Stimulated activated CD4-positive, alpha-beta T cell treated with anti-CD3 and anti-CD28 coated beads, TNF-alpha, amount 100 ng/mL, for 1 hour (primary cell): ENCODE measurements at places on chromosomes 5 and 9.

GRCh38 chr5:160805376-160805775 is 46.6 kb downstream of the ATP10B start:
- no peak for DNase-seq

GRCh38 chr9:114112325-114112724 is 13.2 kb upstream of the KIF12 start:
- no peak for DNase-seq

DNA sequence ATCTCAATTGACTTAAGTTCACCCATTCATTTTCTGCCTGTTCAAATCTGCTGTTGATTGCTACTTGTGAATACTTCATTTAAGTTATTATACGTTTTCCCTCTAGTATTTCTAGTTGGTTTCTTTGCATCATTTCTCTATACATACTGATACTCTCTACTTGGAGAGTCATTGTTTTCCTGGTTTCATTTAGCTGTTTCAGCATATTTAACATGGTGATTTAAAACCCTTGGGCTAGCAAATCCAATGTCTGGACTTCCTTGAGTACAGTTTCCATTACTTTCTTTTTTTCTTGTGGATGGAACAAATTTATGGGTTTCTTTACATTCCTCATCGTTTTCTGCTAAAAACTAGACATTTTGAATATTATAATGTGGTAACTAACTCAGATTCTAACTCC is 90.7 kb downstream of the AP3B1 start:
- DNase-seq, result no peak

- DNase-seq, result no peak
Observed at GRCh38 chr5:89081360-89081759, 198.4 kb upstream of the MEF2C start.

GRCh38 chr9:109244179-109245132 is 76.4 kb downstream of the EPB41L4B start:
- peak; percentile 44 for DNase-seq

- DNase-seq, result no peak
Observed at GRCh38 chr9:110121170-110121569, 86.8 kb downstream of the C9orf152 start.

DNA sequence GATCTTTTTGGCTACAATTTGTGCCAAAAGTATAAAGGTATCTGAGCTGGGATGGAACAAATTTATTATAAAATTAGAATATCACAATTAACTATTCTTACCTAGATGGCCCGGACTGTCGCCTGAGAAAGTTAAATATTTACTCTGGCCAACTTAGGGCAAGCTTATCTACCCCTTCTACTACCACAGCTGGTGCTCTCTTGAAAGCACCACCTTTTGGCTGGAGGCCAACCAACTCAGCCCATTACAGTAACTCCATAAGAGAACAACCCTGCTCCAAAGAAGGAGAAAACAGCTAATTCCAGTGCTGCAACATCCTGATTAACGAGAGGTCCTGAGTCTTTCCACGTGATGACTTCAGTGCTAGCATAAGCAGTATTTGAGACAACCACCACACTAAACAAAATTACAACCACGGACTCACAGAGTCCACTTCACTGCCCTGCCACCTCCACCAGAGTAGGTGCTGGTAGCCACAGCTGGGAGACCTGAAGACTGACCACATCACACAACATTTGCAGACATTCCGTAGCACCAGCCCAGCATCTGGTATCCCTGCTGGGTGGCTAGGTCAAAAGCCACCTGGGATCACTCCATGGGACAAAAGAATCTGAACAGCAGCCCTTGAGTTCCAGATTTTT is 43.2 kb downstream of the RGMB start:
- no peak for DNase-seq

GRCh38 chr5:74082512-74083055 is 456.6 kb downstream of the ARHGEF28 start:
- DNase-seq, result no peak

DNA sequence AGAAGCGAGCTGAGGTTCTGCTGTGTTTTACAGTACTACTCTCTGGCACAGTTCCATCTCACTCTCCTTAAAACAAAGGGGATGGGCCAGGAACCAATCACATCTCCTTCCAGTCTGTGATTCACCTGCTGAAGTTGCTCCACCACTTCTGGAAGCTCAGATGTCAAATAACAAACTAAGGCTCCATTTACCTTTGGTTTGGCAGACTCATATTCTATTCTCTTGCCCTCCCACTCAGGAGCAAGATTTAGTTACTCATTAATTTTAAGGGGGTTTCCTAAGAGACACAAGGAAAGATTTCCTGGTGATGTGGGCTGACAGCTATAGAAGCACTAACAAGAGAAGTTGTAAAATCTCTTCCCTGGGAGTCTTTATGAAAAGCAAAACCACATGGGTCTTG is 37.8 kb upstream of the KIF2A start:
- DNase-seq, result no peak

DNA sequence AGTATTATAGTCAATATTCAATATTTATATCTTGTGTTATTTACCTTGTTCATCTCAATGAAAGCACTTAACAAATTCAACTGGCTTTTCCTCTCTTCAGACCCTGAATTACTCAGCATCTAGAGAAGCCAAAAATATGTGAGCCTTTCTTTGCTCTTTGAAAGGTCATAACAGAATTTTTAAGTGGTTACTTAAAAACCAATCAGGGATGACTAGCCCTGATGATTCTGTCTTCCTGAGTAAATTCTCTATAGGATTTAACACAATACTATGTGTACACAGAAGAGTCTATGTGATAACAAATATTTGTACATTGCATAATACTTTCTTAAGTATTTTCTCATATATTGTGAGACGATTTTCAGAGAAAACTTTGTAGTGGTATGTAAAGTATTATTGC is 546.3 kb downstream of the MAT2B start:
- DNase-seq, result no peak

- no peak for DNase-seq
Observed at GRCh38 chr5:35313291-35313690, 83.0 kb upstream of the PRLR start.

- DNase-seq, result no peak
Observed at GRCh38 chr5:132510076-132510475, 19.5 kb upstream of the IRF1 start.

- no peak for DNase-seq
Observed at GRCh38 chr5:2677689-2678088, 73.8 kb downstream of the IRX2 start.

DNA sequence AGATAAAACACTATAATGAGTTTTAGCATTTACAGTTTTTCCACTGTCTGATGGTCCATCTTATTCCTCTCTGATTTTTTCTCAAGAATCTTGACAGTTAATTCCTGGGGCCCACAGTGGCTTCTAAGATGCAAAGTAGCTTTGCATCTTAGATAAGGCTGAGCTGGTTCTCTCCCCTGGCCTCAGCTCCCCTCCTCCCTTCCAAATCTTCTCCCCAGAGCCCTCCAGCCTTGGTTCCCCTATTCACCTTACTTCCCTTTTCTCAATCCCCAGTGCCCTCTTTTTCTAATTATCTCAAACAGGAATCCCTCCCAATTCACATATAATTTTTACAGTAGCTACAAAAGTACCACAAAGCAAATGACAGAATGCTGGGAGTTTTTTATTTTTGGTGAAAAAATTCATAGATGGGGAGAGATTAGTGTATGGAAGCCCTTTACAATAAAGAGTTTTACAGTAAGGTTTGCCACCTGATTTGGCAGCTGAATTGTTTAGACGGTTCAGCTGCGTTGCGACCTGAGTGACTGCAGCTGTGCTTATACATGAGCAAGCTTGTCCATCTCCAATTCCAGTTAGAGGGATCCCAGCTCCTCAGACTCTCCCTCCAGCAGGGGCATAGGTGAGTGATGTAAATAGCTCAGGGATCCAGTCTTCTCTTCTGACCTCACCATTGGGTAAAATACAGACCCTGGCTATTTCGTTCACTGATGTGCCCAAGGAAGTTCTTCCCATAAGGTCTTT is 51.4 kb upstream of the CKMT2 start:
- no peak for DNase-seq

DNA sequence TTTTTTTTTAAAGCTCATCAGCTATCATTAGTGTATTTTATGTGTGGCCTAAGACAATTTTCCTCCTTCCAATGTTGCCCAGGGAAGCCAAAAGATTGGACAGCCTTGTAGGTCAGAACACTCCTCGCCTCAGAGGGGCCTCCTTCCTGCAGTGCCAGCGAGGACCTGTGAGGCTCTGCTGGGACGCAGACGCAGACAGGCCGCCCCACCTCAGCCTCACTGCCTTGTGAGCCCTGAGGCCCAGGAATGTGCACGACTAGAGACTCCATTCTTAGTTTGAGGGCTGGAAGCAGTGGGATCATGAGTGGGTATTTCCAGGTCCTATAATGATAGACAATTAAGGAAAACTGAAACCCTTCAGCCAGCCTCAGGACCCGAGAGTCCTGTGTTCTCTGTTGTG is 85.4 kb downstream of the PJA2 start:
- DNase-seq, result no peak

DNA sequence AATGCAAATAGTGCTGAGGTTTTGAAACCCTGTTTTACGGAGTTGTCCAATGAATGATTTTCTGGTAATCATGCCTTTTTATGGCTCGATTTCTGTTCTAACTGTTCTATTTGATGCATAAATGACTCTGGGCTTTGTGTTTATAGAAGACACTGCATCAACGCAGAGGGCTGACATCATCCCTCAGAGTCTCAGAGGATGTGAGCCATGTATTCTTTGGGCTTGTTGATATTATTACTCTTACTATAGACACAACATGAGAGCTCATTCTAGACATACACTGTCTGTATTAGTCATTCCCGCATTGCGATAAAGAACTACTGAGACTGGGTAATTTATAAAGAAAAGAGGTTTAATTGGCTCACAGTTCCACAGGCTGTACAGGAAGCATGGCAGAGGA is 31.6 kb downstream of the CDH6 start:
- no peak for DNase-seq

- DNase-seq, result no peak
Observed at GRCh38 chr5:54304040-54304439, 6.3 kb downstream of the ARL15 start.

GRCh38 chr5:131769336-131769735 is 27.5 kb downstream of the FNIP1 start:
- no peak for DNase-seq

DNA sequence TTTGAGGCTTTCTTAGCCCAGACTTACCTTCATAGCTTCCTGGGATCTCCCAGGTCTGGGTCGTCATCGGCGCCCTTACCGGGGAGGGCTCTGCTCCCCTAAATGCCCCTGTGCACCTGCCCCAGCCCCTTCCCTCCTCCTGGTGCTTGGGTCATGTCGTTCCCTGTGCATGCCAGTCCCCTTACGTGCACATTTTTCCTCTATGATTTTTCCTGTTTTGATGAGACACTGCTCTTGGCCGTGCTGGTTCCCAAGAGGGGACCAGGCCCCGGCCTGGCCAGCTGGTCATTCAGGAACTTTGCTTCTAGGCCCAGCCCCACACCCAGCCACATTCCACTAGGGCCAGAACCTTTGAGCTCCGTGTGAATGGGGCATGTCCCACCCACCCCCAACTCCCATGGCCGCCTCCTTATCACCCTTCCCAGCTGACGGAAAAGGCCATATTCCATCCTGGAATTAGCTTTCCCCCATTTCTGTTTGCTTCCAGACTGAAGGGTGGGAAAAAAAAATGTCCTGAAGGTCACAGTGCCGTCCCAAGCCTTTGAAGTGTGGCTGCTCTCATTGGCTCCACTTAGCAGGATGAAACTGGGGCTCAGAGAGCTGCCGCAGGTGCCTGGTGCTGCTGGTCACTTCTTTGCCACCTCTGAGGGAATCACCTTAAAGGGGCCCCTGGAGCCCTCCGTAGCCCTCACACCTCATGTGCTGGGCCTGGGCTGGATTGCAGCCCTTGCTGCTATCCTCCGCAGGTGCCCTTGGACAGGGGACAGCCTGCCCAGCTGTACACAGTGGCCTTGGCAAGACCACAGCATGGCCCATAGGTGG is 25.1 kb downstream of the ERGIC1 start:
- no peak for DNase-seq

GRCh38 chr5:76524101-76524835 is 98.9 kb downstream of the F2RL2 start:
- DNase-seq, result no peak

- DNase-seq, result no peak
Observed at GRCh38 chr9:4983601-4984165, 1.4 kb upstream of the JAK2 start.

DNA sequence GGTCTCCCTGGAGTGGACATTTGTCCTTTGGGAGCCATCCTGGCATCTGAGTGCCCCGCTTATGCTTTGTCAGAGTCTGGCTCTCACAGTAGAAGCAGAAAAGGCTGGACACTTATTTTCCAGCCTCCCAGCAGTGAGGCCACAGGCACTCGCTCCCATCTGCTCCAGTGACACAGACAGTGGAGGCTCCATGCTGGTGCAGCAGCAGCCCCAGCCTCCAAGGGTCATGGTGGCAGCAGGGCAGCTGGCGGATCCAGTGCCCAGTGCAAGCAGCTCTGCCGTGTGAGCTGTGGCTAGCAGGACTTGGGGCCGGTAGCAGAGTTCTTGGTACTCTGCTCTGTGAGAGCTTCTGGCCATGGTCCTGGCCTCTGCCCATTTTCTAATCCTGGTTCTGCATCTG is 157.3 kb upstream of the ALDH1B1 start:
- DNase-seq, result no peak

DNA sequence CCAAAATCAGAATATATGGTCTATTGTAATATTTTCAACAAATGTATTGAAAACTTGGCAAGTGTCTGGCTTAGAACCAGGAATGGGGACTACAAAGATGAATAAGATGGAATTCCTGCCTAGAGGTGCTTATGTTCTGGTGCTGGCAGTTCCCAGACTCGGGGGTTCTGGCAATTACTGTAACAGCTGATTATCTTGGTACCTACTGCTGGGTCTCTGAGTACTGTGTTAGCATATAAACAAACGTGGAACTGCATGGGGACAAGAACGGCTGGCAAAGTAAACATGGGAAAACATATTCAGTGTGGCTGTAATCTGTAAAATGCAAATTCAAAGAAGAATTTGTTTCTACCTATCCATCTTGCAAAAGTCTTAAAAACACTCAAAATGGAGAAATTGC is 89.9 kb downstream of the SLC24A2 start:
- no peak for DNase-seq

- DNase-seq, result no peak
Observed at GRCh38 chr5:88746438-88746882, 136.5 kb downstream of the MEF2C start.

- DNase-seq, result no peak
Observed at GRCh38 chr9:8633784-8634183, 834.2 kb upstream of the DMAC1 start.

DNA sequence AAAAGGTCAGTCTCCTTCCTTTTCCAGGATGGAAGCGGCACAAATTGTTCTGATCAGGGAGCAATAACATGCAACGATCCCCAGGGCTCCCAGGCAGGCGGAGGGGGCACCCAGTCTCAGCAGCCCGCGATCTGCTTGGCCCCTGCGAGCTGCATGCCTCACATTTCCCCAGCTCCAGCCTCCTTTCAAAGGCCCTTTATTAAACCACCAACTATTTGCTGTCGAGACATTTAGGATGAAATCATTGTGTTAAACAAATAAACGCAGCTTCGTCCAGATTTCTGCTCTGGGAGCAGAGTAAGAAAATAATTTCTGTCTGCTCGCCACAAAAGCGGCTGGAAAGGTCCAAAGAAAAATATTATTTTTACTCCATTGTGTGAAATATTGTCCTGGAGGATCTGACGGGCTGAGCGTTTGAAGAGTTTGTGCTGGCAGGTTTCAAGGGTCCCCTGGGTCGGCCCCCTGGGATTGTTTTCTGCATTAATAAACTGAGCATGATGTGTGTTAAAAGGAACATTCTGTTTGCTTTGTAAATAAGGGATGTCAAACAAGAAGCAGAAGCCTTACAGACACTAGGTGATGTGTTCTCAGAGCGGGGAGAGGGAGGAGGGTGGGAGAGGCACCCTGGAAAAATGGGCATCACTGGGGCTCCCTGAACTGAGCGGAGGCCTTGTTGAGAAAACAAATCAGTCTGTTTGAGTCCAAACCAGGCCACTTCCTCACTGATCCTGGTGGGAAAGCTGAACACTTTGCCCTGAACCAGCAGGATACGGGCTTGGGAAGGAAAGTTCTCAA is 110.1 kb downstream of the FOXD1 start:
- no peak for DNase-seq
